ENCODE measurements at places on chromosomes 6 and 20.

GRCh38 chr6:136751522-136751956 is 40.7 kb downstream of the MAP3K5 start:
- no peak for DNase-seq

- no peak for DNase-seq
Observed at GRCh38 chr6:183668-184067, 108.6 kb upstream of the DUSP22 start.

DNA sequence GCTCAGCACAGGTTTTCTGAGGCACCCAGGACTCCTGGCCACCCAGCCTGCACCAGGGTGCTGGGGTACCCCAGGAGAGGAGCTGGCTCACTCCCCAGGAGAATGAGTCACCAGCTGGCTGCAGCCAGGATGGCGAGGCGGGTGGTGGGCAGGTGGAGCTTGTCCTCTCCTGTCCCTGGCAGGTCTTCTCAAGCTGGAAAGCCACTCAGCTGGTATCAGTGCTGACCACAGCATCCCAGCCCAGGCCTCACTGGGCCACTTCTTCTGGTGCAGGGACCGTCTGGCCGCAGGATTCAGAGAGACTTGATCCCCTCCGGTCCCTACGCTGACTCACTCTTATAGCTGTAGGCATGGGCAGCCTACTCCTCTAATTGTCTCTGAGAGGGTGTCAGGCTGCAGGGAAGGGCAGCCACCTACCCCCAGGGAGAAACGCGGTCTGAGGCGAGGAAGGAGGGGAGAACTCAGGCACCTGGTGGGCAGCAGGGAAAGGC is 22.2 kb downstream of the TFEB start:
- no peak for DNase-seq

GRCh38 chr6:74075323-74075722 is 379.3 kb downstream of the CD109 start:
- no peak for DNase-seq

- no peak for DNase-seq
Observed at GRCh38 chr6:140830666-140831065, 1302.1 kb upstream of the GJE1 start.

- no peak for DNase-seq
Observed at GRCh38 chr20:14193885-14194284, 143.5 kb downstream of the FLRT3 start.

- no peak for DNase-seq
Observed at GRCh38 chr20:61500791-61501321, 248.8 kb downstream of the CDH4 start.

- DNase-seq: no peak
Observed at GRCh38 chr6:21823371-21823770, 229.8 kb downstream of the SOX4 start.

DNA sequence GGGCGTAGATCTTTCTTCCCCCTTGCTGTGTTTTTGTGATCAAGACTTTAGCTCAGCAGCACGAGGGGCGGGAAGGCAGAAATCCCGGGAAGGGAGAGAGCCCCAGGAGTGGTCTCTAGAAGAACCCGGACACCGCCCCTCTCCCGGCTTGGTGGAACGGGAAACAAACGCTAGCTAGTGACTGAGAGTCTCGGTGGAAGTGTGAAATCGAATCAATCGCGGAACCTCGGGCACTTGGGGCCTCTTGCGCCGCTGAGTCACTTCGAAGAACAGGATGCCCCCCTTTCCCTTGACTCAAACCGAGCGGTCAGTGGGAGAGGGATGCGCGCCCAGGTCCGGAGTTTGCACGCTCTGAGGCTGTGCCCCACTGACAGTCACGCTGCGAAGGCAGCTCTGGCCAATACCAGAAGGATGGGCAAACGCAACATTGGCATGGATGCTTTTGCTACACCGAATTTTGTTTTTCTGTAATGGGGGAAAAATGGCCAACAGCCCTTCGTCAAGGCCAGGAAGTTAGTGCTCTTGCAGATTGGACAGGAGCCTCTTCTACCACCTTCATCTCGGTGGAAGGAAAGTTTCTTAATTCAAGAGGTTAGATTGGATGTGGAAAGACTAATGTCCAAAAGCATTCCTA is 1.6 kb upstream of the OLIG3 start:
- no peak for DNase-seq

GRCh38 chr6:106546691-106547414 is 82.4 kb downstream of the RTN4IP1 start:
- DNase-seq: no peak

- no peak for DNase-seq
Observed at GRCh38 chr6:157877573-157878438, 54.8 kb downstream of the SNX9 start.

- DNase-seq: no peak
Observed at GRCh38 chr6:148905901-148906300, 159.1 kb downstream of the UST start.

- DNase-seq: no peak
Observed at GRCh38 chr6:22001396-22002027, 295.3 kb downstream of the PRL start.

DNA sequence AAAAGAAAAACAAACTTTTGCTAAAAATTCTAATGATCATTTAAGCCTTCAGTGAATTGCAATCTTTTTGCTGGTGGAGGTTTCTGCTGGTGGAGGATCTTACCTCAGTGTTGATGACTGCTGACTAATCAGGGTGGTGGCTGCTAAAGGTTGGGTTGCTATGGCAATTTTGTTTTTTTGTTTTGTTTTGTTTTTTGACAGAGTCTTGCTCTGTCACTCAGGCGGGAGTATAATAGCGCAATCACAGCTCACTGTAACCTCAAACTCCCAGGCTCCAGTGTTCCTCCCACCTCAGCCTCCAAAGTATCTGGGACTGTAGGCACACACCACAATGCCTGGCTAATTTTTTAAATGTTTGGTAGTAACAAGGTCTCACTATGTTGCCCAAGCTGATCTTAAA is 94.7 kb downstream of the ANKRD6 start:
- DNase-seq: no peak

- no peak for DNase-seq
Observed at GRCh38 chr6:155383913-155384312, 69.6 kb upstream of the TFB1M start.

DNA sequence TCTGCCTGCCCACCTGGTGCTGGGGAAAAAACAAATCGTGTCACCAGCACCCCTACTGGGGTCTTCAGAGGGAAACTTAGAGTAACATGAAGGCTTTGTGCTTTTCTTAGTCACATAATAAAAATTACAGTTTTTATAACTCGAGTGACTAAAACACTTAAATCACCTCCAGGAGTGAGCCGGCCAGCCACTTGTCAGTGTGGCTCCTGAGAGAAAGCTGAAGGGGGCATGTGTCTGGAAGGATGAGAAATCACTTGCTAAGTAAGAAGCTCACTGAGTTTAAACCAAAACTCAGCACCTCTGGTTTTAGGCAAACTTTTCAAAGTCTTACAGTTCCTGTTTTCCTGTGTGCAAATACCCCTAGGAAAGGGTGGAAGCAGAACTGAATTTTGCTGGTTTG is 372.2 kb downstream of the CDH26 start:
- no peak for DNase-seq

DNA sequence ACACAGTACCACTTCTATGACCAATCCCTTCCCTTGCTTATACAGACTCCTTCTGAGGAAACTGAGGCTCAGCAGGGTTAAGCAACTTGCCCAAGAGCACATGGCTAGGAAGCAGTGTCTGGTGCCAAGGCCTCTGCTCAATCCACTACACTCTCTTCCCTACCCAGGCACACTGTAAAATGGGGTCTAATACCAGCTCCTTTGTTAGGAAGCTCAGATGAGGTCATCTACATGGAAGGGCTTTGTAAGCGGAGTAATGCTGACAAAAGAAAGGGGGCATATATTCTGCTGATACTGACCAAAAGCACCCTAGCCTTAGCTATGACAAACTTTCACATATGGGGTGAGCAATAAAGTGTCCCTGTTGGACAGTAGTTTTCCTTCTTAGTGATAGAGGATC is 9.1 kb downstream of the TRIM26 start:
- no peak for DNase-seq

GRCh38 chr6:136600818-136601217 is 50.6 kb upstream of the MAP7 start:
- DNase-seq: no peak

DNA sequence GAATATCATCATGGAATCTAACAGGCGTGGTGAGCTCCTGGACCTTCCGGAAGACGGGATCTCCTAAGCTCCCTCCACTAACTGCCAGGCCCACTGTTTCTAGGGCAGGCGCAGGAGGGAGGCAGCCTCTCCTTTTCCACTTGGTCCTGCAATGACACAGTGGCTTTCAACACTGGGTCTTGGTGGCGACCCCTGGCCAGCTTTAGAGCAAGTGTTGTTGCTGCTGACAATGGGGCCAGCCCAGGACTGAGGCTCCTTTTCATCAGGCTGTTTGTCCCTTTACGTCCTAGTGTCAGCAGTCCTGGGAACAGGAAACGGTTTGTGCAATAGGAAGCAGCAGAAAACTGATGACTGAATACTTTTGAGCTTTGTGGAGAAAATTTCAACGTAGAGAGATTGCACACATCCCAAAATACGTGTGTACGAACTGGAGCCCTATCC is 9.7 kb upstream of the QKI start:
- DNase-seq: no peak

DNA sequence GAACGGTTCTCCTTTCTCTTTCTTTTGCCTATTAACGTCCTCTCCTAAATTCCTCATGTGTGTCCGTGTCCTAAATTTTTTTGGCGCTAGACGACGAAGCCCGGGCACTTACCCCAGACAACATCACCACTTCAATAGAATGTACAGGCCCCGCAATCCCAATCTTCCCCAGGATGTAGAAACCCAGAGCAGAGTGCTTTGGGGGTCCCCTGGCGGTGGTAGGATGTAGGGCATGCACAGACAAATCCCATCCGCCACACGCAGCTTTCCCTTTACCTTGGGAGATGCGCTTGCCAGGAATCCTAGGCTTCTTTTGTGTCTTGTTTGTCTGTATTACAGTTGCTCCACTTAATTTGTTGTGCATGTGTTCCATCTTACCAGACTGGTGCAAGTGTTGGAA is 417.3 kb upstream of the ARID1B start:
- DNase-seq: no peak

DNA sequence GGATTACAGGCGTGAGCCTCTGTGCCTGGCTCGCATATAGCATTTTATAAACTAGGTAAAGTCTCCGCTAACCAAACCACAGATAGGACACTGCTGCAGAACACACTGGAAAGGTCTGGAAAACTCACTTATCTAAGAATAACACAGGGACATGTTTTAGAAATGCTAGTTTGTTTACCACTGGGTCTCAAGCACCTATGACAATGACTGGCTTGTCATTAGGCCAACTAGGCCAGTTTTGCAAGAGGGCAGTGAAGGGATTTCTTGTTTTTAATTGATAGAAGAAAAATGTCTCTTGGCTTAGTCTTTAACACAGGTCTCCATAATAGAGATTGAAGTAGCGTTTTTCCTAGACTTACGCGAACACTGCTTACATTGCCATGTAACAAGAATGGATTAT is 201.4 kb downstream of the TMEM242 start:
- no peak for DNase-seq

DNA sequence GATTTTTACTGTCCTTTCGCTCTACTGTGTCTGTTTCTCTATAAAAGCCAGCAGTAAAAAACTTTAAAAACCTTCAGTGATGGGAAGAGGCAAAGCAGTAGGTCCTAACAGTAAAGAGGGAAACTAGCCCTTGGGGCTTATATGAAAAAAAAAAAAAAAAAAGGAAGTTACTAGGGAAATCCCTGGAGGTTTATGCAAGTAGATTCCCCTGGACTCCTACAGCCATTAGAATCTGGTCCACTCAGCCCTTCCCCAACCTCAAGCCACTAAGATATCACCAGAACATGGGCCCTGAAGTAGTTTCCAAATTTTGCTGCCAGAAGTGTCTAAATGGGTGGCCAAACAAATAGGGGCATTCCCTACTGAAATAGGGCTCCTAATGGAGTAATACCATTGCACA is 70.5 kb upstream of the HINT3 start:
- no peak for DNase-seq

GRCh38 chr6:66825539-66825938 is 1118.5 kb upstream of the EYS start:
- no peak for DNase-seq
